ENCODE measurements at places on chromosomes 13 and 19.

DNA sequence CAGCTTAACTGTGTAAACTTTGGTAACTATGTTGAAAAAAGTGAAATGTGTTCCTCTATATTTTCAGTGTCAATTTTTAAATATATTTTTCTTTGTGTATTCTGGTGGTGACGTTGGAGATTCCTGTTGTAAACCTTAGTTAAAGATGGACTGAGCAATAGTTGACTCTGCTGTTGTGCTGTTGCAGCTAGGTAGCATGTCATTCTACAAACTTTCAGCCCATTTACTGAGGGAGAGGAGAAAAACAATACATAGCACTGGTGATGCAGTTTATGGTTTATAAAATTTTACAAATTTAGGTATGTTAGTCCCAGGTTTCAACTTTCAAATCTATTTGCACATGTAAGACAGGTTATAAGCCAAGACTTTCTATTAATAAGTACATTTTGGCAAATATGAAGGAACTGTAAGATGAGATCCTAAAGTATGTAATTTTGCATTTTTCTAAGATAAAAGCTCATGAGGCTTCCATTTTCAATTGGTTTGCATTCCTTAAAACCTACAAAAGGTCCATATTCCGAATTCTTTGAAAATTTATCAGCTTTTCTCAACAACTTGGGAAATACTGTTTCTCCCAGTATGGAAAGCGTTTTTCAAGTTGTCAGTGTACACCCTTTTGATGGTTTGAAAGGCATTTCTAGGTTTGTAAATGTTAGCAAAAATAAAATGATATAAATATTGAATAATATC is 1.5 kb downstream of the NDFIP2 start:
- DNase-seq: no peak

- no peak for DNase-seq
Measured at GRCh38 chr13:67635754-67636153, 405.6 kb upstream of the PCDH9 start.

DNA sequence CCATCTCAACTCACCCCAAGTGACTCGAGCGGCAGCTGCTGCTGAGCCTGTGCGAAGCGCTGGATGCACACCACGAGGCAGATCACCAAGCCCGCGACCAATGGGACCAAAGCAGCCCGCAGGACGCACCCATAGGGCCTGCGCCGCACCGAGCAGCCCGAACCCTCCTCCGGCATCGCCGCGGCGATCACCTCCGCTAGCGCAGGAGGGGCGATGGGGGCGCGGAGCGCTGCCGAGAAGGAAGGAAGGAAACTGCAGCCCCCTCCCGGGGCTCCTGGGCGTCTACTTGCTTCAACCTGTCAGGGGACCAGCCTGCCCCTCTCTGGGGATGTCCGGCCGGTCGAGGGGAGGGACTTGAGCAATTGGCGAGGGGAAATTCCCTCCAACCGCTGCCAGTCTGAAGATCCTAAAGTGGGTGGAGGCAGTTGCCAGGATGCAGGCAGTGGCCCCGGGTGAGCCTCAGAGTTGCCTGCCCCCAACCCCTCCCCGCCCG is at the start of gene CD70:
CD70 (minus strand) TSS at position 324 of the 493 bp plus-strand sequence; CDS start at position 176, 148 bp downstream.
- DNase-seq: no peak

DNA sequence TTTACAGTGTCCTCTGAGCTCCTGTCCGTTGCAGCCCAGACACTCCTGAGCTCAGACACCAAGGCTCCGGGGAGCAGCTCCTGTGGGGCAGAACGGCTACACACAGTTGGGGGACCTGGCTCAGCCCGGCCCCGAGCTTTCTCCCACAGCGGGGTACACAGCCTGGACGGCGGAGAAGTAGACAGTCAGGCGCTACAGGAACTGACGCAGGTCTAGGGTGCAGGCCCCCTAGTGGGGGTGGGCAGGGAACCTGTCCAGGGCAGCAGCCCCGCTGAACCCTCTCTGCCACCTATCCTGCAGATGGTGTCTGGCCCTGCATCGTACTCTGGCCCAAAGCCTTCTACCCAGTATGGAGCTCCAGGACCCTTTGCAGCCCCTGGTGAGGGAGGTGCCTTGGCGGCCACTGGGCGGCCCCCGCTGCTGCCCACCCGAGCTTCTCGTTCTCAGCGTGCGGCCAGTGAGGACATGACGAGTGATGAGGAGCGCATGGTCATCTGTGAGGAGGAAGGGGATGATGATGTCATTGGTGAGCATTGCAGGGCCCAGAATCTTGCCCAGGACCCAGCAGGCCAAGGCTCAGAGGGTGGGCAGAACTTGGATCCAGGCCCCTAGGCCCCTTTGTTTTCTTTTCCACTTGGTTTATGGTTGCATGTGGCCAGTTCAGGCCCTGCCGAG is 12.9 kb upstream of the PRR19 start:
- no peak for DNase-seq

- no peak for DNase-seq
Measured at GRCh38 chr13:45705918-45706317, 3.8 kb downstream of the CBY2 start.

DNA sequence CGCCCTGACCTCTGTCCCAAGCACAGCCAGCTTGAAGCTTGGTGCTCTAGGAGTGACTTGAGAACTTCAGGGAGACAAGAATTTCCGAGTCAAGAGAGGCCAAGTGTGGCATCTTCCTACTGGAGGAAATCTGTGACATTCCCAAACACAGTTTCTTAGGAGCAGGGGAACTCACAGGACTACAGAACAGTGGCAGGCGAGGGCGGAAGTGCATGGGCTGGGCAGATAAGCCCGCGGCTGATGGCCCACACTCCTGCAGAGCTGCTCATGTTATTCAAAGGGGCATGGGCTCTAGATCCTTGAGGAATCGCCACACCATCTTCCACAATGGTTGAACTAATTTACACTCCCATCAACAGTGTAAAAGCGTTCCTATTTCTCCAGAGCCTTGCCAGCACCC is 168.8 kb downstream of the KATNAL1 start:
- DNase-seq: no peak

DNA sequence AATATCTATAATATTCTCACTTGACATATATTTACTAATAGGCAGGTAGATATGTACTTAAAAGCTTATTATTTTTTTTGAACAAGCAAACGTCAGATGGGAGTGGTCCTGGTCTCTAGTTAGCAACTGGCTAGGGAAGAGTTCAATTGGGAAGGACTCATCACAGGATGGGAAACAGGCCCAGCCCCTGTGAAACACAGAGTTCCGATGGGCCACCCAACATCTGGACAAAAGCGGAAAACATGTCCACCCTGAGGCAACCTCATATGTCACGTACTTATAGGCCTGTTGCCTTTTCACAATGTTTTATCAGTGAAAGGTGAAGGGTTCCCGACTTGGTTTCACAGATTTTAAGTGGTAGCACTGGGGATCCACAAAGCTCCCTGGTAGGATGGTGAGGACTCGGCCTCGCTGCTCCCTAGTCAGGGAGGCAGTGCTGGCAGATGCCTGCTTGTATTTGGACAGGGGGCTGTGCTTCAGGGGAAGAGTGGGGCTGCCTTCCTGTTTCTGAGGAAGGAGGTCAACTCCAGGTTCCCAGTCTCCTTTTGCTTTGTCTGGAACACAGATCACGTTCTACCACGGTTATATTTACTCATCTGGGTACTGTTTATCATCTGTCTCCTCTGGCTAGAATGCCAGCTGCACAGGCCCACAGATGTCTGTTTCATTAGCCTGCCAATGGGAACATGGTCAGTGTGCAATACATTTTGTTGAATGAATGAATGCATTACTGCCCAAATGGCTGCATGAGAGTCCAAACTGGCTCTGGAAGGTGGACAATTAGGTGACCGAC is 49.4 kb upstream of the SLC15A1 start:
- DNase-seq: no peak

- DNase-seq: no peak
Measured at GRCh38 chr13:60433505-60433904, 36.5 kb downstream of the TDRD3 start.

DNA sequence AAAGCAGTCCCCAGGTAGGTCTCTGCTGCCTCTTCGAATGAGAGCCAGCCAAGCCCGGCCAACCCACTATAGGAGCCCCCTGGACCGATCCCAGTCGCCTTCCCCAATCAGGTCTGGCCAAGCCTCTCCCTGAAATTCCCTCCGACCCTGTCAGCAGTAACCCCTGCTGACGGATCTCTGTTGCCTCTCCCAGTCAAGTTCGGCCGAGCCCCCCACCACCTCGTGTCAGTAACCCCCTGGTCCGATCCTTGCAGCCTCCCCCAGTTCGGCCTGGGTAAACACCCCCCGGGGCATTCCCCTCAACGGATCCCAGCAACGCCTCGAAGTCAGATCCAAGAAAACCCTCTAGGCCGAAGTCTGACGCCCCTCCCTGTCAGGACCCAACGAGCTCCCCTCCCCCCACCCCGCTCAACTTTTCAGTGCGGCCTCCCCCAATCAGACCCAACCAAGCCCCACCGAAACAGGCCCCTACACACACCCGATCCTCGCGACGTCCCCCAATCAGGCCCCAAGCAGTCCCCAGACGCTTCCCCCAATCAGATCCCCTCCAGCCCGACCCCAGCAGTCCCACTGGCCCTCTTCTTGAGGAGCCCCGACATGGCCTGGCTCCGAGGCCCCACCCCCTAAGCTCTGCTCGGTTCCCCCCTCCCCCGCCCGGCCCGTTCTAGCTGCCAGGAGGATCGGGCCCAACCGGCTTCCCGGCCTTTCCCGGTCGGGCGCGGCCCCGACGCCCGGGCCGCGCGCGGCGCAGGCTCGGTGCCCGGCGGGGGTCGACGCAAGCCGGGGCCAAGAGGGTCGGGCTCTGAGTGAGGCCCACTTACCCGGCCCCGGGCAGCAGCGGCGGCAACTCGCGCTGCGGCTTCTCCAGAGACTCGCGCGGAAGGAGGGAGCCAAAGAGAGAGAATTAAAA is 1.8 kb downstream of the TNPO2 start:
- DNase-seq: peak; percentile 19

DNA sequence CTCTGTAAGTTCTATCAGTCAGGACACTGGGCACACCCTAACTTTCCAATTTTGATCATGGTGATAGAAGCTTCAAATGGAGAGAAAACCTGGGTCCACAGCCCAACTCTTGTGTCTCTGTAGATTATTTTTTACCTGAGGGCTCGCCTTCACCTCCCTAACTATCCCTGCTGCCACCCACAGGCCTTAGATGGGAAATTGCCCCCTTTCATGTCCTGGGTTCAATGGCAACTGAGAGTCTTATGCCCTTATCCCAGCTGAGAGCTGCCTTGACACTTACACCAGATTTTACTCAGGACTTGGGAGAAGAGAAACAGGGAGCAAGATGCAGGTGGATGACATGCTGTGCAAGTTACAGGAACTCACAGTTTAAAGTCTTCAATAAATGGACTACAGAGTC is 81.7 kb downstream of the RAP2A start:
- no peak for DNase-seq

DNA sequence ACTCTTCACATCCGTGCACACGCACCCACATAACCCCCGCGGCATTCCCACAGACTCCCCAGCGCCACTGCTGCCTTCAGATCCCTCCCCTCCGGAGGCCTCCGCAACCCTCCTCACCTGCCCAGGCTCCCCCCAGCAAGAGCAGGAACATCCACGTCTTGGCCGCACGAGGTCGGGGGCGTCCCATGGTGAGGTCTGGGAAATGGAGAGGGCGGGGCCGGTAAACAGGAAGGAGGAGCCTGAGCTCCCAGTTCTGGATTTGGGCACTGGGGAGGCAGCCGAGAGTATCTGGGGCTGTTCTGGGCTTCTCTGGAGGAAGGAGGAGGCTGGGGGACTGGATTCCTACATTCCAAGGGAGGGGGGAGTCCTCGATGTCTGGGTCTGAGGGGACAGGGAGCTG is 423 bp downstream of the KLK8 start:
- DNase-seq: no peak
